ENCODE measurements at places on chromosomes 13 and 19.

DNA sequence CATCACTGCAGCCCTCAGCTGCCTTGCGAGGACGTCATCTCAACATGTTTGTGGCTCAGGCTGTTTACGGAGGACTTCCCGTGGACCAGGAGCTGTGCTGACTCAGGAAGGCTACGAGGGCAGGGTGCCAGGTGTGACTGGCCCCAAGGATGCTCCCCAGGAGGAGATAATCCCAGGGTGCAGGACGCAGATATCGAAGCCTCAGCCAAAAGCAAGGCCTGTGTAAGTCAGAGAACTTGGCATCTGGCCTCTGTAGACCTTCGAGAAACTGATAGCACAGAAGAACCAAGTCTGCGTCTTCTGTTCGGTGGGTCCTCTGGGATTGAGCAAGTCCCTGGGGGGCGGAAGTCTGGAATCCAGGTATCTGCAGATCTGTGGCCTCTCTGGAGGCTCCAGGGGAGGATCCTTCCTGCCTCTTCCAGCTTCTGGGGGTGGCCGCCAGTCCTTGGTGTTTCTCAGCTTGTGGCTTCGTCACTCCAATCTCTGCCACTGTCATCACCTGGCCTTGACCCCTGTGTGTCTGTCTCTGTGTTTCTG is 2.6 kb upstream of the DOHH start:
- peaks cover 6% of the 10 kb centered on the region for H3K36me3 ChIP-seq
- peak overlapping the region; percentile 75 for H3K27ac ChIP-seq
- H3K4me3 ChIP-seq, result no peak overlapping the region
- H3K4me1 ChIP-seq, result peaks cover 40% of the 10 kb centered on the region

DNA sequence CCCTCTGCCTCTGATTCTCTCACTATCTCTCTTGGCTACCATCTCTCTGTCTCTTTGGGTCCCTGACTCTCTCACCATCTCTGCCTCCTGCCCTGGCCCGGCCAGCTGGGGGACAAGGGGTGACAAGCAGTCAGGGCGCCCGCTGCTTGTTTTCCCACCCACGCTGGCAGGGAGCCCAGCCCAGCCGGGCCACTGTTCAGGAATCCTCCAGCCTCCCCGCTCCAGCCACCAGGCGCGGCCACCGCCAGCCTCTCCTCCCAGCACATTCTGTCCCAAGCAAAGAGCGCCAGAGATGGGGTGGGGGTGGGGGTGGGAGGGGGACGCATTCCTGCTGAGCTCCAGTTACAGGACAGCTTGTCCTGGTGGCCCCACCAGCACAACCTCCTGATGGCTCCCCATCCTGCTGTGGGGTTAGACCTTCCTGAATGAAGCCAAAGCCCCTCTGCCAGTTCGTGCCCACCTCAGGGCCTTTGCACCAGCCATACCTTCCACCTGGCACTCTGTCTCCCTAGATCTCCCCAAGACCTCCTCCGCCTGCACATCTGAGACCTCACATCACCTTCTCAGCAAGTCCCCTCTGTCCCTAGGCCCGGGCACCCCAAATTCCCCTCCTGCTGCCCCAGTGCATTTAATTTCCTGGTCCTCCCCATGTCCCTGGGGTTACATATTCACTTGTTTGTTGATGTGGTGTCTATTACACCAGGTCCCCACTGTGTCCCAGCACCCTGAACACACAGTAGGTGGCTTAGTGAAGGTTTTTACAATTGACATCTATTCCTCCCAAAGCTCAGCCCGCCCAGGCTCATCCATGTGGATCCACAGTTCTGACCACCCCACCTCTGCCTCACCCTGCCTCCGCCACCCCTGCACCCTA is 12.5 kb downstream of the ARRDC2 start:
- no peak for DNase-seq
- H3K36me3 ChIP-seq, result no peaks in the 10 kb centered on the region

DNA sequence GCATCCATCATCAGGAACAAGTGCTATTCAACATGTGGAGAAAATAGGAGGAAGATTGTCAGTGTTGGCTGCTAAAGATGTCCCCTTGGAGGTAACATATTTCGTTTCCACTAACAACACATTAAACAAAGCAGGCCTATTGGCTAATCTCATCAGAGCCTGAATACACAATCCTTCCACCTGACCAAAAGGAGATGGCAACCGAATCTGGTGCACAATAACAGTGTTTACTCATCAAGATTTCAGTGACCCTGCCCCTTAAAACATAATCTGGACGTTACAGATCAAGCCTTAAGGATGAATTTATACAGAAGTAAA is 582.5 kb downstream of the EFNB2 start:
- H3K4me3 ChIP-seq, result no peak overlapping the region
- H3K36me3 ChIP-seq, result no peaks in the 10 kb centered on the region
- H3K27me3 ChIP-seq, result no peaks in the 10 kb centered on the region
- DNase-seq, result no peak
- H3K27ac ChIP-seq, result no peak overlapping the region

DNA sequence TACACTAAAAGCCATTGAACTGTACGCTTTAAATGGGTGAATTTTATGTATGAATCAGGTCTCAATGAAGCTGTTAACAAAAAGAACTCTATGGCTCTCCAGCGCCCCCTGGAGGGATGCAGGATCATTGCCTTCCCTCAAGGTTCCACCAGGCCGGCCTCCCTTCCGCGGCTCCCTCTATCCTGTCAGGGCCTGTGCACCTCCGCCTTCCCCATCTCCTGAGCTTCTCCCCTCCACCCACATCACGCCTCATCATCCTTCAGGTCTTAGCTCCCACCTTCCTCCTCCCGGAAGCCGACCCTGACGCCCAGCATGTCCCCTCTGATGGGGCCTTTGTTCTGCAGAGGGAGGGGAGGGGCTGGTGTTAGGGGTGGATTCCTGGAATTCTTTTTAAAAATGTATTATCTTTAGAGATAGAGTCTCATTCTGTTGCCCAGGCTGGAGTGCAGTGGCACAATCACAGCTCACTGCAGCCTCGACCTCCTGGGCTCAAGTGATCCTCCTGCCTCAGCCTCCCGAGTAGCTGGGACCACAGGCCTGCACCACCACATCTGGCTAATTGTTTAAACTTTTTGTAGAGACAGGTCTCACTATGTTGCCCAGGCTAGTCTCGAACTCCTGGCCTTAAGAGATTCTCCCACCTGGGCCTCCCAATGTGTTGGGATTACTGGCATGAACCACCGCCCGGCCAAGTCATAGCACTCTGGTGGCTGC is 27.7 kb downstream of the MEIS3 start:
- H3K4me3 ChIP-seq, result no peak overlapping the region
- H3K27ac ChIP-seq, result no peak overlapping the region
- DNase-seq, result peak; percentile 85
- H3K27me3 ChIP-seq, result peaks cover 6% of the 10 kb centered on the region
- H3K4me1 ChIP-seq, result no peaks in the 10 kb centered on the region

DNA sequence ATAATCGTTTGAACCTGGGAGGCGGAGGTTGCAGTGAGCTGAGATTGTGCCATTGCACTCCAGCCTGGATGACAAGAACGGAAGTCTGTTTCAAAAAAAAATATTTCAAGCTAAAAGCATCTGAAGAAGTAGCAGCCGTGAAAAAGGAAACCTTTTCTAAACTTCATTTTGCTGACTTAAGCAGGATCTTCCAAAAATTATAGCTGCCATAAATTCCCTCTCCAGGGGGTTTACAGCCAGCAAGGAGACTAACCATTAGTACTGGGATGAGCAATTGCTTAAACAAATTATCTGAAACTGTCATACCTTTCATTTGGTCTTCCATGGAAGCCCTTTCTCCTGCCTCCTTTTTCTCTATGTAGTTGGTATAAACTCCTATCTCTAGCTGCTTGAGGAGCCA is 69.9 kb upstream of the TSC22D1 start:
- no peak for DNase-seq
- no peak overlapping the region for H3K4me3 ChIP-seq
- H3K27me3 ChIP-seq, result peaks cover 11% of the 10 kb centered on the region
- peaks cover 20% of the 10 kb centered on the region for H3K4me1 ChIP-seq
- no peaks in the 10 kb centered on the region for H3K36me3 ChIP-seq

- H3K27ac ChIP-seq, result no peak overlapping the region
- no peak for DNase-seq
- H3K4me1 ChIP-seq, result peaks cover 45% of the 10 kb centered on the region
- H3K36me3 ChIP-seq, result peaks cover 17% of the 10 kb centered on the region
These were observed 6.8 kb downstream of the GPC5 start for GRCh38 chr13:91405240-91405639.

DNA sequence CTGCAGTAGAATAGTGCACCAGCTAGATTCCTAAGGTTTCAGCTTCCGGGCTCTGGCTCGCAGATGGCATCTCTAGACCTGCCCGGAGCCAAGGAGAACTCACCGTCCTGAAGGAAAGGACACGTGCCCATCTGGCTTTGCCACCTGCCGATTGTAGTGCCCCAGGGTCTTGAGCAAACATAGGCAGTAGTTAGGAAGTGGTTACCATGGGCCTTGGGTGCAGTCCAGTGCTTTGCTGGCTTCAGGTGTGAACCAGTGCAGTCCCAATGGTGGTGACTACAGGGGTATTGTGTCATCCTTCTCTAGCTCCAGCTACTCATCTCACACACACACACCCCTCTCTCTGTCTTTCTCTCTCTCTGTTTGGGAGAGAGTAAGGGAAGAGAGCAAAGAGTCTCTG is 61.4 kb upstream of the TEX29 start:
- DNase-seq, result no peak
- H3K4me3 ChIP-seq, result no peak overlapping the region
- H3K4me1 ChIP-seq, result no peaks in the 10 kb centered on the region
- no peak overlapping the region for H3K27ac ChIP-seq
- H3K36me3 ChIP-seq, result peaks cover 87% of the 10 kb centered on the region

Data from nephron progenitor cell (in vitro differentiated cells).